Stimulated activated CD4-positive, alpha-beta T cell treated with anti-CD3 and anti-CD28 coated beads, Interleukin-1b, Interleukin-23, amount 100 ng/mL, for 24 hours (primary cell): ENCODE measurements at places on chromosomes 6 and 20.

- DNase-seq: no peak
Measured at GRCh38 chr6:158303210-158303731, 9.0 kb upstream of the TULP4 start.

GRCh38 chr6:137416376-137417109 lies 77.7 kb downstream of the OLIG3 start:
- no peak for DNase-seq

DNA sequence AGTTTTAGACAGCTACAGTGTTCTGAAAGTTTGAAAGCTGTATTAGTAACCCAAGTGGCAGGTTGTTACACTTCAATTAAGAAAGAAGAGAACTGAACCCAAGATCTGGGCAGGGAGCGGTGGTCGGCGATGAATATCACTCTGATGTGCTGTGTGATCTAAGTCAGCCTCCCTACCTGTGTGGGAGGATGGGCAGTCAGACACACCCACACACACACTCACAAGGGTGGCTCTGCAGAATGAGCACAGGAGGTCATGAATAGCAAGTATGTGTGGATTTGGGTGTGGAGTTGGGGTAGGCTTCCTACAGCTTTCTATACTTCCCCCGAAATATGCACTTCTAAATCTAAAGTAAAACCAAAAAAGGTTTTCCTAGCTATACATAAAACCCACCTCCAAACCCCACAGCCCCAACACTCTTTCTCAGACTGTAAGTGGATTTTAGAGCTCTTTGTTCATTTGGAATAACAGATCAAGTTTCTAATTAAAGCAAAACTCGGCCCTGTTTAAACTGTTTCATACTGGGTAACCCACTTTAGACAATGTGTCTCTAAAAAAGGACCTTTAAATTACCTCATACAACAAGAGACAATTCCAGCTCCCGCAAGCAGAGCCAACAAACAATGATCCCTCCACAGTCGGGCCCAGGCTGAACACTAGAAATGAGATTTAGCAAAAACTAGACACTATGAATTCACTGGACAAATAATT lies 19.4 kb downstream of the TNFRSF21 start:
- no peak for DNase-seq

DNA sequence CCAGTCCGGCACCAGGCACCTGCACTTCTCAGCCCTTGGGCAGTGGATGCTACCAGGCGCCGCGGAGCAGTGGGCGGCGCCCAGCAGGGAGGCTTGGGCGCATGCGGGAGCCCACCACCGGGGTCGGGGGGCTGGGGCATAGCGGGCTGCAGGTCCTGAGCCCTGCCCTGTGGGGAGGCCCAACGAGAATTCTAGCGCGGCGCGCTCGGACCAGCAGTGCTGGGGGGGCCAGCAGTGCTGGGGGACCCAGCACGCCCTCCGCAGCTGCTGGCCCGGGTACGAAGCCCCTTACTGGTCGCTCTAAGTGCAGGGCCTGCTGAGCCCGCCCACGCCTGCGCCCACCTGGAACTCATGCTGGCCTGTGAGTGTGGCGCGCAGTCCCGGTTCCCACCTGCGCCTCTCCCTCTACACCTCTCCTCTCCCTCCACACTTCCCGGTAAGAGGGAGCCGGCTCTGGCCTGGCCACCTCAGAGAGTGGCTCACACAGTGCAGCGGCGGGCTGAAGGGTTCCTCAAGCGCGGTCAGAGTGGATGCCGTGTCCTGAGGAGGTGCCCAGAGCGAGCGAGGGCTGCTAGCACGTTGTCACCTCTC lies 28.5 kb upstream of the SERPINB1 start:
- no peak for DNase-seq

- no peak for DNase-seq
Measured at GRCh38 chr20:59508729-59509128, 95.6 kb upstream of the PHACTR3 start.

GRCh38 chr20:36424314-36424713 lies 117.0 kb upstream of the MYL9 start:
- no peak for DNase-seq

DNA sequence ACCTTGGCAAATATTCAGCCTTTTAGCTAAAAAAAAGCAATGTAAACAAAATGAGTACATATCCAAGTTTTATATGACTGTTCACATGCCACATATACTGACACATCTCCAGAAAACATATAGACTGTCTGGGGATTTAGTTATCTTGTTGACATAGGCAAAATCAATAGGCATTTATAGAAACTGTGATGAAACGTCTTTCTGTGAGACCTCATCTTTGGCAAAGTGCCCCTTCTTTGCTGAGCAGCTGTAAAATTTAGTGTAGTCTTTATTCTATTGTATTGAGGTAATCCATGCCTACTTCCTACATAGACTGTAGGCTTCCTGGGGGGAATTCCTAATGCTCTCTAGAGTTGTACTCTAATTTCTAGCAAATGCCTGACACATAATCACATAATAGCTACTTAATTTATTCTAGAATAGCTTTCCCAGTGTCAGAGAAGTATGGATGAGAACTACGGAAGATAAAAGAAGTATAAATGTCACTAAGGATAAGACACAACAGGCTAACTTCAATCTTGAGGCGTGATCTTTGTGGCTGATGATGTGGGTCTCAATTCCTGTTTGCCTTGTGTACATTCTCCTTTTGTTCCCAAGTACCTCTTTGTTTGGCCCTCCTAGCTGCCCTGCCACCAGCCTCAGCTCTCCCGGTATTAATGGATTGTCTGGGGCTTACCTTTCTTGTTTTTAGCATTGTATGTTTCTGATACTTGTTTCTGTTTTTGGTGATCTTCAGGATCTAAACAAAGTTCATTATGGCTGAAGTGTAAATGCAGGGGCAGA lies 30.6 kb downstream of the PTCHD4 start:
- no peak for DNase-seq

DNA sequence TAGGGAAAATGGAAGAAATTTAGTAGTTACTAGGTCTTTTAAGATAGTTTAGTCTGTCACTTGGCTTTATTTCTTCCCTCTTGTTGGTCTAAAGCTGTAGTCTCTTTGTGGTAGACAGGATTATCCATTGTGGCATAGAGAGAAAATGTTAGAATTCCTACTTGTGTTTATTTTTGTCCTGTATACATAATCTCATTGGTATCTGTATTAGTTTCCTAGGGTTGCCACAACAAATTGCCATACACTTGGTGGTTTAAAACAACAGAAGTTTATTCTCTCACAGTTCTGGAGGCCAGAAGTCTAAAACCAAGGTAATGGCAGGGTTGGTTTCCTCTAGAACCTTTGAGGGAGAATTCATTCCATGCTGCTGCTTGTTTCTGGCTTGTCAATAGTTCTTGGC lies 119.4 kb downstream of the ZFAND3 start:
- DNase-seq: no peak

GRCh38 chr6:12813321-12813720 lies 96.8 kb downstream of the PHACTR1 start:
- DNase-seq: no peak

DNA sequence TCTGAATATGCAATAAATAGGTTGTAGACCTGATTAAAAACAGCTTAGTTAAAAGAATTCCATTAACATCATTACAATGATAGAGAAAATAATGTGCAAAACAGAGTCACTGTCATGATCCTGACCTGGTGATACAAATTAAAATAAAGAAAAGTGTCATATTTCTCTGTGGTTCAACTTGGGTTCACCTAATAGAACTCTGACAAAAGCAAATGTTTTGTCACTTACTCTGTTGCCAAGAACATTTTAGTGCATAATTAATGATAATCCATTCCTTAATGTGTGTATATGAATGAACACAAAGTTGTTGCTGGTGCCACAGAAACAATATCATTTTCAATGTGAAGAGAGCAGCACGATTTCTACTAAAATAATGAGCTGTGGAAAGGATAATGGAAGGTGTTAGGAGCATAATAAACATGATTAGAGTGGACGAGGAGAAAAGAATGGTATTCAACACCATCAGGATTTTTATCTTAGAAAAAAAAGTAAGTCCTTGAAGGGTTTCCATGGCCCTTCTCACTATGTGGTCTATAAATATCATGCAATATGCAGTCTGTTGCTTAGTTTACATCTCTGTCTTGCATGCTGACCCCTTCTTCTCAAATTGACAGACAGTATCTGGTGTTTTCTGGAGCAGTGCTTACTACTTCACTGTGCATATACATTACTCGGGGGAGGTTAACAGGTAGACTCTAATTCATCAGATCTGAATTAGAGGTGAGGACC lies 656.6 kb upstream of the MMS22L start:
- no peak for DNase-seq

GRCh38 chr20:32112841-32113240 lies 3.3 kb downstream of the TM9SF4 start:
- DNase-seq: no peak

DNA sequence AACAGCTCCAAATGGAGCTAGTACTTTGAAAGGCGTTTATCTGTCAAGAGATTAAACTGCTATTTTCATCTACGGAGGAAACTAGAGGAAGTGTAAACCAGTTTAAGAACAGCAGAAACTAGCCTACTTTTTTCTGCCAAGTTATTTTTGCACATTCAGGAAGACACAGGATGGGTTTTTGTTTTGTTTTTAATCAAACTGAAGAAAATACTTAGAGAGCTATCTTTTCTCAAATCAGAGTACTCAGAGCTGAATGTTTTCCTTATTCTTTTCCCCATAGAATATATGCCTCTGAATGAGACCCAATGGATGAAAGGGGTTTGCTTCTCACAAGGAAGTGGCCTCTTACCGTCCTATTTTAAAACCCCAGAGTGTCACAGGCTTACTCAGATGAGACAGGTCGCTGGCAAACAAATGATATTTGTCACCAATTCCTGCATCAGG lies 538.5 kb downstream of the CD83 start:
- no peak for DNase-seq

- DNase-seq: no peak
Measured at GRCh38 chr6:5567352-5567751, 306.0 kb downstream of the FARS2 start.

DNA sequence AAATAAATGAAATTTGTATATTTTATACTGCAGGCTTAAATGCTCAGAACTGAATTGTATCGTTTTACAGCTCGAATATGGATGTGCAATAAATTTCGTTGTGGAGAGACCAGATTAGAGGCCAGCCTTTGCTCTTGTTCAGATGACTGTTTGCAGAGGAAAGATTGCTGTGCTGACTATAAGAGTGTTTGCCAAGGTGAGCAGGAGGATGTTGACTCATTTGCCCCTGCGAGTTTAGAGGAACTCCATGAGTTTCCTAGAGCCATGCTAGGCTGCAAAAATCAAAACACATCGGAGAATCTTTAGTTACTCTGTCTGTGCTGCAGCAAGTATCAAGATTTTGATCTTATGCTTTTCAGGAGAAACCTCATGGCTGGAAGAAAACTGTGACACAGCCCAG lies 15.4 kb downstream of the ENPP3 start:
- DNase-seq: no peak

- DNase-seq: no peak
Measured at GRCh38 chr20:64133951-64134407, 26.6 kb upstream of the NPBWR2 start.

GRCh38 chr6:28446818-28447511 lies 3.7 kb upstream of the ZSCAN23 start:
- no peak for DNase-seq

GRCh38 chr20:57774111-57774880 lies 64.5 kb upstream of the PMEPA1 start:
- DNase-seq: no peak

DNA sequence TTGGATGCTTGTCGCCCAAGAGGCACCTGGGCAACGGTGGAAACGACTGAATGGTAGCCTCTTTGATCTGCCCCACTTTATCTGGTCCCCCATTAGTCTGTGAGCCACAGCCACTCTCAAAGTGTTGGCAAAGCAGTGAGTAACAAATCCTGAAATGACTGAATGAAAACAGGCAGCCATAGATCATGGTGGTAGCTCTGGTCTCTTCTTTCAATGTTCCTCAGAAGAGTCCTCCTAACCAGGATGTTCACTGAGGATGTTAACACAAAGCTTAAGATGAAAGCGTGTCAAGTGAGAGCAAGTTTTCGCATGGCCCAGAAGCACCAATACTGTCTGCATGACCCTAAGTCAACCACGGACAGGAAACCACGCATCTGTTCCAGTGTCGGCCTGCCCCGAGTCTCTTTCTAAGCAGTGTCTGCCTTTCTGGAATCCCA lies 107.3 kb downstream of the IRF4 start:
- no peak for DNase-seq

DNA sequence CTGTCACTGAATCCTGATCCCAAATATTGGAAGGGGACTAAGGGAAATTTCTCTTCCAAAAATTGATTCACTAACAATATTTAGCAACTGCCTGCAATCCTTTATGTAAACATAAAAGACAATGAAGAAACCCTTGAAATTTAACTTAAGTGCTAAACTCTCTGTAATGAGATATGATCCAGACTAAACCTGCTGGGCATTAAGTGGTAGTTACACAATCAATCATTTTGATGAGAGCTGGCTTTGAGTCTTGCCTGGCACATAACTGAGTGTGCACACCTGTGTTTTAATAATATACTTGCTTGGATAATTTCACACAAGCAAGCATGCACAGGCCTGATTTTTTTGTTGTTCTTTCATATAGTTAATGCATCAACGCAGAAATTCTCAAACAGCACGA lies 9.8 kb upstream of the ZFP64 start:
- no peak for DNase-seq

DNA sequence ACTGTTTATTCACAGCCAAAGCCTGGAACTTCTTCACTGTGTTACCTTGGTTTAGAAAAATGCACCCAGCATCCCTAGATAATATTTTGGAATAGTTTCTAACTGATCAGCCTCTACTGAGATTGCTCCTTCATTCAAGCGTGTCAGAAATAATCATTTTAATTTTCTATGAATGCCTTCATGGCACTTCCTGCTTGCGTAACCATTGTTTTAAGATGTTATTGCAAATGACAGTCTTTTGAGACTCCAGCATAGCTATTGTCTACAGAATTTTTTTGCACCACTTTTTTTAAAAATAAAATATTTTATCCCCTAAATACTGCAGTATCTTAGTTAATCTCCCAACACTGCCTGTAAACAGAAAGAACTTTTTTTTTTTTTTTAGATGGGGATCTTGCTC lies 213.1 kb downstream of the PHACTR1 start:
- DNase-seq: no peak
